Colonic mucosa (tissue), 4 donors: ENCODE measurements at places on chromosomes 7 and 10.

- no peak for DNase-seq
Observed at GRCh38 chr7:107971100-107971499, 31.9 kb downstream of the LAMB1 start.

DNA sequence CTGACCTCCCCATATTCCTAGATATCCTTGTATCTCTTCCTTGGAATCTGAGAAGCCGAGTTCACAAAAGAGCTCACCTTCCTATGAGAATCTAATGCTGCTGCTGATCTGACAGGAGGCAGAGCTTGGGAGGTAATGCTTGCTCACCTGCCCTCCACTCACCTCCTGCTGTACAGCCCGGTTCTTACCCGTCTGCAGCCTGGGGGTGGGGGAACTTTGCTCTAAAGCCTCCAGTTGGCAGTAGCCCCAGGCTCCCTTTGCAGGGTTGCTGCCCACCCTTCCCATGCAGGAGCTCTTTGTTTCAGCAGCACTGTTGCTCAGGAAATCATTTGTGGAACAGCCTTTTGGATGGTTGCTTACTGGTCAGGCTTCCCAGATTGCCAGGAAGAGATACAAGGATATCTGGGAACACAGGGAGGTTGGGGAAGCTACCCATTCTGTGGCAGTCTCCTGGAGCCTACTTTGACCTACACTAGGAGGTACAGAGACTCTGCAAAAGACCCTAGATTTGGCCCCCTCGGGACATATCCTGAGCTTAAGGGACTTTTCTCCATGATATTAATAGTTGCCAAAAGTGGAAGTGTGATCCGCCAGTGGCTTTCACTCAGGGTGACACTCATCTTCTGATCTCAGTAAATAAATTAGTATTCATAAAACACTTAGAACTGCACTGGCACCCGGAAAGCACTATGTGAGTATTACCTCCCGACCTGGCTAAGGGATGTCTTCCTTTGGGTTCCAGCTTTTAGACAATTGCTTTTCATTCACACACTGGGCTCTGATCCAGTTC is 363.7 kb upstream of the PODXL start:
- DNase-seq = no peak

DNA sequence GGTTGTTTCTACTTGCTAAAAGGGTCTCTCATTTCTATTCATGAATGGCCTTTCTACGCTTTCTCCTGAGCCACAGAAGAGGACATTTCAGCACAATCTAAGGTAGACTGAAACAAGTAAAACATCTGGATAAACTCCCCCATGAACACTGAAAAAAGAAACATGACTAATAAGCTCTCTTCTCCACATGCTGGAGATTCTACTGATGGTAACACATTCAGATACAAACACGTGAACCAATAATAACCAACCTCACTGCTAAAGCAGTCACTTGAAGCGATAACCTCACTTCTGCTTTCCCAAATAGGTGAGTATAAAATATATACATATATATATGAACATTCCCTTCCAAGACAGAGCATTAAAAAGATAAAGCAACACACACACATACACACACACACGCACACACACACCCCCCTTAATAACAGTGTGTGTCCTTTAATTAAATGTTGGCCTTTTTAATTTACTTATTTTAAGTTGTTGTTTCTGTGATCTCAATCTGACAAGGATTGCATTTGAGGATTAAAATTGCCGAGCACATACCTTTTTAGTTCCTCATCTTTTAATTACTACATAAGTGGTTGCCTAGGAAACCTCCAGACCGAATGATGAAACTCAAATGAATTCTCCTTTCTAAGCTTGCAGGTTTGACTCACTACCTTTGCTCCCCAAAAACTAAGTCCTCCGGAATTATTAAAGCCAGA is 292.4 kb upstream of the KLF14 start:
- no peak for DNase-seq

GRCh38 chr7:84069999-84070500 is 124.5 kb downstream of the SEMA3A start:
- DNase-seq = no peak

GRCh38 chr7:22776964-22777363 is 45.7 kb downstream of the TOMM7 start:
- DNase-seq = no peak

GRCh38 chr7:674454-675410 is 51.8 kb upstream of the DNAAF5 start:
- no peak for DNase-seq

DNA sequence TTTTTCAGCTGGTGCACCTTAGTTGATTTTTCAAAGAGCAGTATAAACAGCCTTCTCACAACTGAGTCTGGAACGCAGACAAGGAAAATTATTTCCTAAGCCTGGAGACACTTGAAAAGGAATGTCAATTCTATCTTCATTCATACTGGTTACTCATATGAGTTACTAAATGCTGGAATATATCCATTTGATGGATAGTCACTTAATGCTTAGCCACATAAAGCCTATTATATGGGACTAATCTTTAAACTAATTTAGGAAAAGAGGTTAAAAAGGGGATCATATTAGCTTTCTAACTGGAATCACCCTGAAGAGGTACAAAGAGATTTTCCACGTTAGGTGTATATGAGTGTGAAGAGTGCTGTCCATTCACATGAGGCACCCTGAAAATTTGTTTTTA is 1.7 kb upstream of the HOXA4 start:
- no peak for DNase-seq

DNA sequence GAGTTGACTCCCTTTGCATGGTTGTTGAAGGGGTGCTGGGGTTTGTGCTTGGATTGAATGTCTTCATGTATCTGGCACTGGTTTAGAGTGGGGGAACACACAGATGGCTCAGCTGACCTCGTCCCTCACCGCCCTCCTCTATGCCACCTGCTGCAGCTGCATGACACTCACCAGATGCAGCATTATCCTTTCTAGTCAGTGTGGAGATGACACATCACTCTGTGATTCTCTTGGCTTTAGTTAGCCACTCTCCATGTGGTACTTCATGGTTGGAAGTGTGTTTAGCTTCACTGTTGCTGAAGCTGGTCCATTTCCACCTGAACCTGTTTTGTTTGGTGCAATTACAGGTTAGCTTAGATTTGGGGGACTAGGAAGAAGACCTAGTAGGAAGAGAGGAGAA is 56.3 kb upstream of the BMPER start:
- DNase-seq = no peak

- DNase-seq = no peak
Observed at GRCh38 chr10:27783660-27784059, 38.0 kb upstream of the MKX start.

DNA sequence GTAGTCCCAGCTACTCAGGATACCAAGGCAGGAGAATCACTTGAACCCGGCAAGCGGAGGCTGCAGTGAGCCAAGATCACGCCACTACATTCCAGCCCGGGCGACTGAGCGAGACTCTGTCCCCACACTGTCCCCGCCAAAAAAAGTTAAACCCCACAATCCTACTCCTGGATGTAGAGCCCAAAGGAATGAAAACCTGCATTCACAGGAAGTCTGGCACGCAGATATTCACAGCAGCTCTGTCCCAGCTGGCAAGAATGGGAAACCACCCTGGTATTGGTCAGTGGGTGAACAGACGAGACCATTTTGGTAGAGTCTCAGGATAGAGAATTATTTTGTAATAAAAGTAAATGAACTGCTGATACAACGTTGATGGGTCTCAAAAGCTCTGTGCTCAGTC is 225.2 kb downstream of the MAD1L1 start:
- DNase-seq = no peak

DNA sequence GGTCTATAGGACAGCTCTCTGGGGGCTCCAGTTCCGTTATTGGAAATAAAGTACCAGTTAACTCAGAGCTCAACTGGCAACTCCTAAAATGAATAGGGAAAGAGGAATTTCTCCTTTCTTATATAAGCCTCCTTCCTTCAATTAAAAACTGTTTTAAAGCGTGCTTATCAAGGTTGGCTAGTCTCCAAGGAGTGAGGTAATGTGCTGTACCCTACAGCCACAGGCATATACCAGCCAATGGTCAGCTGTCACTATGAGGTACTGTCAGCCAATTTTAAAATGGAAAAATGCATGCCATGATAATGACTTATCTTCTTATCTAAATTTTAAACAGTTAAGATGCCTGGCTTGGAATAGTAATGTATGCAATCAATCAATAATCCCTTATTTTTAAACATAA is 76.2 kb downstream of the PLCE1 start:
- no peak for DNase-seq
